ENCODE measurements at places on chromosomes 7 and 10.

- DNase-seq = no peak
Measured at GRCh38 chr10:95758351-95759025, 2.5 kb downstream of the ENTPD1 start.

DNA sequence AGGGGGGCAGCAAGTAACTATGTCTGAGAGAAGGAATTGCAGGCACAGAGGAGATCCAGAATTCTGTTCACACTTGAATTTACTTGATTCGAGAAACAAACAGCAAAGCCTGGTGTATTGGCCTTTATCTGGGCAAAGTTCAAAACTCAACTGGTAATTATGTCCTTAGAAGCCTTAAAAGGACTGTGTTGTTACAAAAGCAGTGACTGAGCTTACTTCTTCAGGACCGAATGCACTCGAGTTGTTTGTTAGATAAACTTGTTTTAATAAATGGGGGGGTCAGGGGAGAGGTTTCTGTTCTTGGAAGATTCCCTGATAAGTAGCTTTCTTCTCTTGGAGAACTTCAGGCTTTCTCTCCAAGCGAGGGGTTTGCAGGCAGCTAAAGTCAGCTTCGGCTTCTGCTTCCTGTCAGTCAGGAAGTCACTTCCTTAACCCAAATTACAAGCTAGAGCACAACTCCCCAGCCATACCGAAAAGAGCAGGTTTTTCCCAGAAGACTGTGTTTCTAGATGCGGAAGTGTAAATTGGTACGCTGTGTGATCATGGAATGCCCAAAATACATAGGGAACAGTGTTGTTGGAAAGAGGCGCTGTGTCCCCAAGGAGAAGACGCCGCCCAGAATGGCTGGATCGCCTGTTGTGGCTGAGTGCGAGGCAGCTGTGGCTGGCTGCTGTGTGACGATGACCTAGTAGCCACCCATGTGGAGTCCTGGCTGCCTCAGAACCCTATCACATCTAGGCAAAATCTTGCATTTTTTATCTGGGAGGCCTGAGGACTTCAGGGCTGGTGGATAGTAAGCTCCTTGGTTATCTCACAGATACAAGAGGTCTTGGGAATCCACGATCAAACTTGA is 110.4 kb downstream of the TCF7L2 start:
- peak; percentile 65 for DNase-seq

DNA sequence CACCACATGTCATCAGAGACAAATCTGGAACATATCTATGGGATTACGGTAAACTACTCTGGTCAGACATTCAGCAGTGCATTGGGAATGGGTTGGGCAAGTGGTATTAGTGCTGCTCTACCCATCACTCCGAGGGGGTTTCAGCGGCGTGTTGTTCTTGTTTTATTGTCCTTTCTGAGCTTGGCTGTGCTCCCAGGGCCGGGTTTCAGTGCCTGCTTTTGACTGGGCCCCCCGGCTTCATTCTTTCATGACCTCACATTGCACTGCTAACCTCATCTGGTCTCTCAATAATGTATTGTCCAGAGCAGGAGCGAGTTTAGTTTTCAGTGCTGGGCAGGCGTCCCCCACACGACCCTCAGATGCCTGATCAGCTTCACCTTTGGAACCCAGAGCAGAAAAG is 364.6 kb downstream of the PAXIP1 start:
- no peak for DNase-seq

DNA sequence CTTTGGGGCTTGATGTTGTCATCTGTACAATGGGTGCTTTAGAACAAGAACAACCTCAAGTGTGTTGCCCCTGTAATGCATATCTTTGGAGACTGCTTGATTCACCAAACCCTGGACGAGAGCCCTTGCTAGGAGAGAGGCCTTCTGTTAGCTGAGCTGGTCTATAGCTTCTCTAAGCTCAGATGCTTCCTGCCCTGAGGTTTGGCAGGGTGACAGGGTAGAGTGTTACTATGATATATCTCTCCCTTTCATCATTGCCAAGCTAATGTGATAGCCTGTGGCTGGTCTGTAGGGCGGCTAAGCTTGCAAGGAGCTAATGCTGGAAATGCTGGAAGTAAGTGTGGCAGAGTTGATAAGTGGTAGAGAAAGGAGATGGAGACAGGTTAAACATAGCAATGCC is 364.1 kb downstream of the RPS24 start:
- DNase-seq = peak; percentile 82

Measured in umbilical cord (tissue), 2 donors.